ENCODE measurements at places on chromosomes 2 and 18.
A peak's percentile ranks its signal among the peaks of the same experiment; 100 is the strongest.

- peak; percentile 20 for DNase-seq
Observed at GRCh38 chr2:167406558-167406957, 518.3 kb downstream of the XIRP2 start.

- no peak for DNase-seq
Observed at GRCh38 chr18:62300359-62300963, 24.6 kb upstream of the TNFRSF11A start.

GRCh38 chr2:18630941-18631340, 41.6 kb upstream of the NT5C1B start:
- DNase-seq: no peak

- DNase-seq: no peak
Observed at GRCh38 chr2:43420389-43420801, 175.4 kb downstream of the THADA start.

- no peak for DNase-seq
Observed at GRCh38 chr2:63048367-63049171, 2.1 kb upstream of the OTX1 start.

DNA sequence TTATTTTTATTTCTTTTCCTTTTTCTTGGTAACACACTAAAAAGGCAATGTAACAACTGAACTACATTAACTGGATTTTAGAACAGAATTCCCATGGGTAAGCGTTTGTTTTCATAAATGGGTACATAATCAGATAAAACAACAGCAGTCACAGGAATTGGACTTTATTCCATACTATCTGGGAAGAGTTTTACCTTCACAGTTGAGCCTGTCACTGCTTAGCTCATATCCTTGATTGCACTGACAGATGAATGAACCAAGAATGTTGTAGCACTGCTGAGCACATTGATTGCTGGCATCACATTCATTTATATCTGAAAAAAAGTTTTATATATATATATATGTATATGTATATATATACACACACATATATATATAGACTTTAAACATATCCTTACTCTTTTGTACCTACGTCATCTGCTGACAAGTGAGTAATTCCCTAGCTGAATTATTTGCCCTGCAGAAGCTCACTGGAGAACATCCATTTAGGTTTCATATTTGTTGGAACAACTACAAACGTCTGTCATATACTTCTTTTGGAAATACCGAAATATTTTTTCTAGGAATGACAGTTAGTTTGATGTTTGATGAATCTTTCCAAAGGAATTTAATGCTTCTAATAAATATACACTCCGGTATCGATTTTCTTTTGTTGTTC, 47.0 kb downstream of the EFEMP1 start:
- DNase-seq: no peak

- DNase-seq: no peak
Observed at GRCh38 chr18:911025-911424, 6.4 kb downstream of the ADCYAP1 start.

- no peak for DNase-seq
Observed at GRCh38 chr2:120576509-120577474, 158.9 kb upstream of the GLI2 start.

DNA sequence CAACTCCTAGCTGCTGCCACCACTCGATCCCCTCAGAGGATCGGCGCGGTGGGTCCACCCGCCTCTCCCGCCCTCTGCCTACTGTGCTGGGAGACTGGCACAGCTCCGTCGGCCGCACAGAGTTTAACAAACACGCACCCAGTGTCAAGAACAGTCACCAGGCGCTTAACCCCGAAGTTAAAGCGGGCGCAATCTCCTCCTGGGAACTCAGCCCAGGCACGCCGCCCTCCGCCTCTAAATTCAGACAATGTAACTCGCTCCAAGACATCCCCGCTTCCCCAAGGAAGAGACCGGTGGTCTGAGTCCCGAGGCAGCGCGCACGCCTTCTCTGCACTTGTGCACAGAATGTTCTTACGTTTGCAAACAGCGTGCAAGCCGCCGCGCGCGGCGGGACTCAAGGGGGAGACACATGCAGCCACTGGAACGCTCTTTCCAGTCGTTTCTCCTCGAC, 533 bp downstream of the CXCR4 start:
- DNase-seq: no peak

DNA sequence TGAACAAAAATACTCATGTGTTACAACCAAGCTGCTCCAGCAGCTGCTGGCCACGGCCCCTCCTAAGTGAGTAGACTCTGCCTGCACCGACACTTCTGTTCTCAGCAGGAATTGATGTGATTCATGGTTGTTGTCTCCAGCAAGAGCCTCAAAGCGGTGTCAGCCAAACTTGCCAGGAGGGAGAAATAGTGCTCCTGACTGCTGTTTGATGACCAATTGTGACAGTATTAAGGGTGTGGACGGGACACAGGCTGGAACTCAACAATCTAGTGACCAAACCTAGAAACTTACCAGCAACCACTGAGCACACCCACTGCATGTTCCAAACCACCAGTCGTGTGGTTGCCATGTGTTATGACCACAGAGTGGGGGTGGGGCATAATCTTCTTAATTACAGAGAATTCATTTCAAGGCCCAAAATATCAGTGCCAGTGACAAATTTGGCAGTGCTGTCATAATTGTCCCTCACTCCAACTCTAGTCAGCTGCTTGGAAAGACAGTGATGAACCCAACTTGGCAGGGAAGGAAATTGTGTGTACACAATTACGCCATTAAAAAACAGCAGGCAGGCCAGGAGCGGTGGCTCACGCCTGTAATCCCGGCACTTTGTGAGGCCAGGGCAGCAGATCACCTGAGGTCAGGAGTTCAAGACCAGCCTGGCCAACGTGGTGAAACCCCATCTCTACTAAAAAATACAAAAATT, 30.4 kb downstream of the FBLN7 start:
- no peak for DNase-seq

GRCh38 chr2:857081-857480, 93.6 kb upstream of the SNTG2 start:
- no peak for DNase-seq

GRCh38 chr2:156065912-156066311, 266.6 kb downstream of the NR4A2 start:
- DNase-seq: no peak

GRCh38 chr2:39027421-39027820, 93.4 kb downstream of the SOS1 start:
- DNase-seq: no peak

DNA sequence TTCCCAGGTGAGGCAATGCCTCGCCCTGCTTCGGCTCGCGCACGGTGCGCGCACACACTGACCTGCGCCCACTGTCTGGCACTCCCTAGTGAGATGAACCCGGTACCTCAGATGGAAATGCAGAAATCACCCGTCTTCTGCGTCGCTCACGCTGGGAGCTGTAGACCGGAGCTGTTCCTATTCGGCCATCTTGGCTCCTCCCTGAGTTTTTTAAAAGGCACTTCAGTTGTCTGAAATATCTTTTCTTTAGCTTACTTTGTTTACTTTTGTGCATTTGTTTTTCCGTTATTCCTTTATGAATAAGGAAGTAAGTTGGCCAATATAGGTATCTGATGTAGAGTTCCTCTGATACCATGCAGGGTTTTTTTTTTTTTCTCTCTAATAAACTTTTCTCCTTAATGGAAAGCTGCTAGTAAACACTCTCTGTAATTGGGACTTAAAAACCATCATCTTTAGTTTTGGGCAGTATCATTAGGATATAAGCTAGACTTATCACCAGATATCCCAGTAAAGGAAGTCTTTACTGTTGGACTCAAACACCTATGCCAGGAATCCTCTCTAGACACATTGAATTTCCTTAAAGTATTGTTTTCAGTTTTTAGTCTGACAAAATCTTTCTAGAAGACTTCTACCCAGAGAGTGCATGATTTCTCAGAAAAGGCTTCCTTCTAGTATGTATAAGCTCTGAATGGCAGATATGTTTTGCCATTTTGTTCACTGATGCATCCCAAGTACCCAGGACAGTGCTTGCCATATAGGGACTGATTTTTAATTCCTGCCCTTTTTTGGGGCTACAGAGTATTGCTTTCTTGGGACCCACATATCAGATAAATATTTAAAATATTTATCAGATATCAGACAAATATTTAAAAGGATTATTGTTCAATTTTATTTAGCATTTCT, 35.8 kb upstream of the DYSF start:
- no peak for DNase-seq

DNA sequence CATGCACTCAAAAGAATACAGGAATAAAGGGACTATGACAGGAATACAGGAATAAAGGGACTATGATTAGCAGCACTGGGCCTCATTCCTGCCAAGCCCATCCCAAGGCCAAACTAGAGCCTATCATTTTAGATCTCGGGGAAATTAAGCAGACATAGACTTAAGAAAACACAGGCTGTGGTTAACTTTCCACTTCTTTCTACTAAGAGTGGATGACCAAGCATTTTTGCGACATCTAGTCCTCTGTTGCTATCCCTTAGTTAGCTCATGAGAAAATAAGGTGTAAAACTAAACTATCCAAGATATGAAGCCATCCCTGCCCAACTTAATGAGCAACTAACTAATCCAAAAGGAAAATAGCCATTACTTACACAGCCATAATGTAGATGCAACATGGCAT, 5.9 kb downstream of the LYPD1 start:
- DNase-seq: no peak

- no peak for DNase-seq
Observed at GRCh38 chr2:234130777-234131181, 80.3 kb downstream of the SPP2 start.

GRCh38 chr18:3074087-3074486, 61.1 kb upstream of the LPIN2 start:
- no peak for DNase-seq

DNA sequence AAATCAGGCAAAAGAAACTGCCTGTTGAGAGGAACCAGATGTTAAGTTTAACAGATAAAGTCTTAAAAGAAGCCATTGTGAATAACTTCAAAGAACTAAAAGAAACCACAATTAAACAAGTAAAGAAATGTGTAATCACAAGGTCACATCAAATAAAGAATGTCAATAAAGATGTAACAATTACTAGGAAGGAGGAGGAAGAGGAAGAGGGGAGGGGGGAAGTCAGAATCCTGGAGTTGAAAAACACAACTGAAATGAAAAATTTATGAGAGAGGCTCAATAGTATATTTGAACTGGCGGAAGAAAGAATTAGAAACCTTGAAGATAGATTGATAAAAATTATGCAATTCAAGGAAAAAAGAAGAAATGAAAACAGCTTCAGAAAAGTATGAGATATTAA, 88.4 kb upstream of the CRIM1 start:
- no peak for DNase-seq

- DNase-seq: peak; percentile 46
Observed at GRCh38 chr2:219736209-219736608, 108.8 kb downstream of the SLC4A3 start.

DNA sequence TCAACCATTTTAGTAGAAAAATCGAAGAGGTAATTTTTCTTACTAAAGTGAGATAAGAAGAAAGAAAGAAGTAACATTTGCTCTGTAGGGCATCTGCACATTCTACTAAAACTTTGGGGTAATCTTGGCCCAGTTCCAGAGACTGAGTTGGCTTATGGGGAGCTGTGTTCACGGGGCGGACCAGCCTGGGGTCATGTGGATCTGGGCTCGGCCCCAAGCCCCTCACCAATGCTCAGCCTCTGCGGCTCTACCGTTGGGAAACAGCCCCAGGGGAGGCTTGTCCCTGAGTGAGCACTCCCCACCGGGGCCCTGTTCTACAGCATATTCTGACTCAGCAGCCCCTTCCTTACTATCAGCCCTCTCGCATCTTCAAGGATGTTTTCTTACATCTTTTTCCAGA, 132.3 kb downstream of the RTP5 start:
- DNase-seq: no peak

- DNase-seq: no peak
Observed at GRCh38 chr2:171185165-171185818, 24.6 kb upstream of the TLK1 start.

- no peak for DNase-seq
Observed at GRCh38 chr2:226794196-226794661, 5.4 kb downstream of the IRS1 start.

- no peak for DNase-seq
Observed at GRCh38 chr2:58514252-58514651, 273.1 kb upstream of the FANCL start.

GRCh38 chr2:83369601-83370418, 1089.3 kb downstream of the SUCLG1 start:
- no peak for DNase-seq
